ENCODE measurements at places on chromosomes 11 and 22. TPM values are rescaled to one million over a fixed set of nuclear protein-coding genes. Genes with fewer than 3 reads are reported as not detected.
A peak's percentile ranks its signal among the peaks of the same experiment; 100 is the strongest.

The SCO2 gene
- 1.2 TPM for total RNA-seq

- no peak for ATAC-seq
Observed at GRCh38 chr22:28006271-28006670, 87.2 kb upstream of the PITPNB start.

GRCh38 chr22:19758896-19759426 is 1.6 kb upstream of the TBX1 start:
- no peak for ATAC-seq

- no peak for ATAC-seq
Observed at GRCh38 chr11:114183044-114183511, 113.1 kb upstream of the NNMT start.

DNA sequence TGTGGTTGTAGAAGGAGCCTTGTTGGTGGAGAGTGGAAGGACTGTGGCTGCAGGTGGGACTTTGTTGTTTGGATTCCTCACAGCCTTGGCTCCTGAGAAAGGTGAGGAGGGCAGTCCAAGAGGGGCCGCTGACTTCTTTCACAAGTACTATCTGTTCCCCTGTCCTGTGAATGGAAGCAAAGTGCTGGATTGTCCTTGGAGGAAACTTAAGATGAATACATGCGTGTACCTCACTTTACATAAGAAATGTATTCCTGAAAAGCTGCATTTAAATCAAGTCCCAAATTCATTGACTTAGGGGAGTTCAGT is 2.4 kb downstream of the FUT4 start:
- no peak for ATAC-seq

GRCh38 chr11:95496901-95497300 is 265.9 kb upstream of the SESN3 start:
- no peak for ATAC-seq

DNA sequence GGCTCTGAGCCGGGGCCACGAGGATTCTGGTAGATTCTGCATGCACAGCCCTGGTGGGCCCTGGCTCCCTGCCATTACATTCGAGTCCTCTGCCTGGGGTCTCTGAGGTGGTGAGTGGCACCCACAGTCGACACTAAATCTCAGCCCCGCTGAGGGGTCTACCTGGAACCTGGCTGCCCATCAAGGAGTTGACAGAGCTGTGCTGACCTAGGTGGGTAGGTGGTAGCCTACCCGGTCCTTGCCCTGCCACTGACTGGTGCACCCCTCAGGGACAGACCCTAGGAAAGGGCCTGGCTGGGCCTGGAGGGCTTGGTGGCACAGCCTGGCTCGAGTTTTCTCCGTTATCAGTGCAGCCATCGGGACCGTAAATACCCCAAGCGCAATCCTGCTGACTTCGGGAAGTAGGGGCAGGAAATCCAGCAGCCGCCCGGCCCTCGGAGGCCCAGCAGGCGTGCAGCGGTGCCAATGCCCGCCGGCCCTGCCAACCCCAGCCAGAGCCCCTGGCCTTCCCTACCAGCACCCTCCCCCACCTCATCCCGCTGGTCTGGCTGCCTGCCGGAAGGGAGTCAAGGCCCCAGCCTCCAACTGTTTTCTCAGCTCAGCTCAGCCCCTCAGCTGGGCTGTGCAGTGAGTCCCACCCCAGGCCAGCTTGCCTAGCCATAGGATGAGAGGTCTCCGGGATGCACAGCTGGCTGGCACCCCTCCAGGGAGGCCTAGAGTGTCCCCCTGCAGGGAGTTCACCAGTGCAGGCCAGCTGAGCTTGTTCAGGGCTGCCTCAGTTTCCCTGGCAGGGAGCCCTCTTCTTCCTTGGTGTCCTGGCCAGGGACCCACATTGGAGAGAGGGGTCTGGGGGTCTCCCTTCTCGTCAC is 80.4 kb upstream of the KCNQ1OT1 start:
- no peak for ATAC-seq

- no peak for ATAC-seq
Observed at GRCh38 chr11:115718106-115718505, 213.9 kb upstream of the CADM1 start.

DNA sequence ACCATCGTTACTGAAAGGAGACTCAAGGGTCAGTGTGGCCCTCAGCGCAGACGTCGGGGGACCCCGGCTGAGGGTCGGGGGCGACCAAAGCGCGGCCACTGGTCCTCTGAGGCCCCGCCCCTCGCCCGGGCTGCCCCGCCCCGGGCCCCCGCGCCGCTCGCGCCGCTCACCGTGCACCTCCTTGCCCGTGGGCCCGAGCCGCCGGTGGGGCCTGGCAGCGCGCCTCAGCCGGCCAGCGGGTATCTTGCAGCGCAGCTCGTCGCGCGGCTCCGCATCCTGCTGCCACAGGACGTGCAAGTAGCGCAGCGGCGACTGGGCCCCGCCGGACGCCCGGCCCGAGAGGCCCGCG is 419 bp downstream of the ANKRD54 start:
- peak; percentile 48 for ATAC-seq

- no peak for ATAC-seq
Observed at GRCh38 chr11:102886999-102887398, 12.2 kb upstream of the MMP12 start.

Data from esophagus mucosa (tissue), 1 donor.